Stimulated activated CD4-positive, alpha-beta T cell treated with anti-CD3 and anti-CD28 coated beads, Interleukin-1b, Interleukin-23, amount 100 ng/mL, for 48 hours (primary cell): ENCODE measurements at places on chromosomes 5 and 9.

DNA sequence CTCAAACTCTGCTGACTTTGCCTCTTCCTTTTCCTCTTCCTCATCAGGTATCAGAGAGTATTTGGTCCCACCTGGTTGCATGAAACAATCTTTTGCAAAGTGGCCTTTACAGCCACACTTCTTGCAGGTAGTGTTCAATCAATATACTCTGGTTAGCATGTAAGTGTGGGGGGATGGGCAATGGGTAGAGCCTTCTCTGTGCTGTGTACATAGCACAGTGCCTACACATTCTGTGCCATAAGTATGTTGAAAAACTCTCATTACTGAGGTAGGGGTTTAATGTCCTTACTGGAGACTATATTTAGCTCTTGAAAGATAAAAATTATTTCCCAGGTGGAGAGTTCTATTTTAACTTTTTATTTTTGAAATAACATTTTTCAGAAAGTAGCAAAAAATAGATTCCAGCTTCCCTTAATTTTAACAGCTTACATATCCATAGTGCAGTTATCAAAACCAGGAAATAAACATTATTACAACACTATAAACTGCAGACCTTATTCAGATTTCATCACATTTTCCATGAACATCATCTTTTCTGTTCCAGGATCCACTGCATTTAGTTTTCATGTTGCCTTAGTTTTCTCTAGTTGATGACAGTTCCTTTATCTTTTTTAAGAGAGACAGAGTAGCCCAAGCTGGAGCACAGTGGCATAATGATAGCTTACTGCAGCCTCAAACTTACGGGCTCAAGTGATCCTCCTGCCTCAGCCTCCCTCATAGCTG lies 15.1 kb downstream of the TTC1 start:
- no peak for DNase-seq

DNA sequence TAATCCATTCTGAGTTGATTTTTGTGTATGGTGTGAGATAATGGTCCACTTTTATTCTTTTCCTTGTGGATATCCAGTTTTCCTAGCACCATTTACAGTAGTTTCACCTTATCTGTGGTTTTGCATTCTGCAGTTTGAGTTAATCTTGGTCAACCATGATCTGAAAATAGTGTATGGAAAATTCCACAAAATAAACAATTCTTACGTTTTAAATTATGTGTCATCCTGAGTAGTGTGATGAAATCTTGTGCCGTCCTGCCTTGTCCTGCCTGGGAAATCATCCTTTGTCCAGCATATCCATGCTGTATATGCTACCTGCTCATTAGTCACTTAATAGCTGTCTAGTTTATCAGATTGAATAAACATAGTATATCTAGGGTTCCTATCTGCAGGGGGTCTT lies 42.1 kb downstream of the CDC42SE2 start:
- no peak for DNase-seq

GRCh38 chr9:92895812-92896436 lies 18.1 kb upstream of the ZNF484 start:
- no peak for DNase-seq

DNA sequence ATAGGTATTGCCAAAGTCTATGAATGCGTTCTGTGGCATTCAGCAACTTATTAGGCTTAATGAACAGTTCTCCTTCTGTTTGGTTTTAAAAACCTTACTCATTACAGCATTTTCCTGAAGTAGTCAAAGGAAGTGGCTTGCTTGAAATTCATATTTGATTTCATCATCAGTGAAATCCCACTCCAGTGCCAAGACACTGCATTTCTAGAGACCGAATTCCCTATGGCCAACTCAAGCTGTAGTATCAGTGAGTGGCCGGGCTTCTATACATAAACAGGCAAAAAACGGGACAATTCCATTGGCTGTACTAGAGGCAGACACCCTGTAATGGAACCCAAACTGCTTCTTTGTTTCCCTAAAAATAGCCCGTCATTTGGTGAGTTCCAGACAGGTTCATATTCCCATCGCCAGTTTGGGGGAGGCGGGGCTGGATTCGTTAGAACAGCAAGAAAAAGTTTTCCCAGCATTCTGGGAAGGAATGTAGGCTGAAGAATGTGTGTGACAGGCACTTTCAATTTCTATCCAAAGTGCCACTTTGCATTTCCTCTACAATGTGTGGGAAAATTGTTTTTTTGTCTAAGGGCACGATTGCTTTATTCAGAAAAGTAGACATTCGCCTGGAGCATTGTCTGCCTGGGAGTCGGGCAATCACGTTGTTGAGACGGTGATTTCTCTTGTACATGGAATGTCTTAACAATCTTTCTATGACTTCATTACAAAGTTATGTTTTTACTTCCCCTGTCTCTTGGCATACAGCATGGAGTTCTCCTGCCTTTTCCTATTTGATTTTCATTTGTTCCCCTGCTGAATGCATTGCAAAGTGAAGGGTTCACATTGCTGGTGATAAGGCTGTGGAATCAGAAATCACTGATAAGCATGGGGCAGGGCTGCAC lies 141.8 kb upstream of the MAST4 start:
- no peak for DNase-seq

- no peak for DNase-seq
Measured at GRCh38 chr9:30301271-30301963, 2083.0 kb upstream of the ACO1 start.

DNA sequence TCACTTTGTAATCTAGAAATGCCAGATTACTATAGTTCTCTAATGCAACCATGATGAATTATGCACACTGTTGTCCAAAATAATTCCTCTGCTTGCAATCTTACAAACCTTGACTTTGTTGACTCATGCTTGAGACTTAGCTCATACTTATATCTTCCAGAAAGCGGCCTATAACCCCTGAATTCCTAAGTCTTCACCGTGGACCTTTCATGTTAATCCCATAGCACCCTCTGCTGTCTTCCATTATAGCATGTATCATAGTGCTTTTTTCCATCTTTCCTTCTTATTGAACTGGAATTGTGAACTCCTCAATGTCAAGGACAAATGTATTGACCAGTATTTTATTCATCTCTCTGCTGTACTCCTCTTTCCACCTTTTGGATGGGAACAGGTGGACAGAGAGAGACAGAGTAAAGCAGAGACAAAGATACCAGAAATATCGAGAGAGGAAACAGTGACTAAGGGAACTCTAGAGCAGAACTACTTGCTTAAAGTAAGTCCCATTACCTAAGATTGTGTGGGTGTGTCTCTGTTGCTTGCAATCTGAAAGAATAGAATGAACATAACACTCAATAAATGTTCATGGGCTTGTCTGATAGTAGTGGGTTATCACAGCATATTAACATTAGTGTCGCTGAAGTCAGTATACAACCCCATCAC lies 110.0 kb downstream of the LURAP1L start:
- DNase-seq: no peak

- DNase-seq: no peak
Measured at GRCh38 chr9:96398582-96399324, 15.2 kb upstream of the SLC35D2 start.

- DNase-seq: no peak
Measured at GRCh38 chr9:20844916-20845315, 160.9 kb downstream of the FOCAD start.

DNA sequence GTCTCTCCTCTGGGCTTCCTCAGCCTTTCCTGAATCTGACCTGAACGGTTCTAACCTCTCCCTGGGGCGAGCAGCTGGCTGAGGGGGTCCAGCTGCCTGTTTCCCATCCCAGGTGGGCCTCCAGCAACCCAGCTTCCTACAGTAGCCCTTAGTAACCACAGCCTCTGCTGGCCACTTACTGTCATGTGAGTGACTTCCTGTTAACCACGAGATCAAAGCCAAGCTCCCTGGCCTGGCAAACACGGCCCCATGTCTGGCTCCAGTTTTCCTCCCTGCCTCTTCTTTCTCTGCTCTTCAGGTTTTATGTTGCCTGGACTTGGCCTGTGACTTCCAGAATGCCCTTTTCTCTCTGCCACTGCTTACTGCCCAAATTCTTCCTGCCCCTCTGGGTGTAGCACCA lies 47.2 kb upstream of the DAB2IP start:
- DNase-seq: no peak

DNA sequence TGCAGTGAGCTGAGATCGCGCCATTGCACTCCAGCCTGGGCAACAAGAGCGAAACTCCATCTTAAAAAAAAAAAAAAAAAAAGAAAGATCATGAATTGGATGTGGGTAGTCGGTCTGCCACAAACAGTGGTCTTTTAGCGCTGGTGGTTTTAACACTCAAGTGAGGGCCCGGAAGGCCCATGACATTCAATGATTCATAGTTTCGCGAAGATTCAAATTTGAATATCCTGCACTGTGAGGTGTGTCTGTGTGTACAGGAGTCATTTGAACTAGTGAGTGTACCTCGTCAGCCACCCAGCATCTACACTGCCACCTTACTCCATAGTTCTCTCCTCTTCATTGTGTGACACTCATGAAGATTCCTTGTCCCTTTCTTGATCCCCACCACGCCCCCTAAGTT lies 41.3 kb downstream of the CFAP77 start:
- peak; percentile 26 for DNase-seq

- no peak for DNase-seq
Measured at GRCh38 chr5:143733665-143734455, 78.1 kb upstream of the HMHB1 start.

DNA sequence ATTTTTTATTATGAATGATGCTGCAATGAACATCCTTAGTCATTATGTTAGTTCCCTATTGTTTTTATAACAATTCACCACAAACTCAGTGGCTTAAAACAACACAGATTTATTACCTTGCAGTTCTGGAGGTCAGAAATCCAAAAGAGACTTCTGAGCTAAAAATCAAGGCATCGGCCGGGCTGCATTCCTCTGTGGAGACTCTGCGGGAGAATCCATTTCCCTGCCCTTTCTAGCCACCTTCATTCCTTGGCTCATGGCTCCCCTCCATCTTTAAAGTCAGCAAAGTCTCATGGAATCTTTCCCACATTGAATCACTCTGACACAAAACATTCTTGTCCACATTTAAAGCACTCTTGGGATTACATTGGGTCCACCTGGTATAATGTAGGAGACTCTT lies 38.6 kb downstream of the SNX18 start:
- DNase-seq: no peak

- DNase-seq: no peak
Measured at GRCh38 chr5:133902511-133903118, 65.8 kb downstream of the C5orf15 start.

GRCh38 chr5:90813392-90813791 lies 254.8 kb downstream of the ADGRV1 start:
- no peak for DNase-seq

- DNase-seq: no peak
Measured at GRCh38 chr5:75028090-75028489, 24.3 kb downstream of the GCNT4 start.

GRCh38 chr9:115170358-115171073 lies 52.6 kb upstream of the TNC start:
- DNase-seq: no peak

DNA sequence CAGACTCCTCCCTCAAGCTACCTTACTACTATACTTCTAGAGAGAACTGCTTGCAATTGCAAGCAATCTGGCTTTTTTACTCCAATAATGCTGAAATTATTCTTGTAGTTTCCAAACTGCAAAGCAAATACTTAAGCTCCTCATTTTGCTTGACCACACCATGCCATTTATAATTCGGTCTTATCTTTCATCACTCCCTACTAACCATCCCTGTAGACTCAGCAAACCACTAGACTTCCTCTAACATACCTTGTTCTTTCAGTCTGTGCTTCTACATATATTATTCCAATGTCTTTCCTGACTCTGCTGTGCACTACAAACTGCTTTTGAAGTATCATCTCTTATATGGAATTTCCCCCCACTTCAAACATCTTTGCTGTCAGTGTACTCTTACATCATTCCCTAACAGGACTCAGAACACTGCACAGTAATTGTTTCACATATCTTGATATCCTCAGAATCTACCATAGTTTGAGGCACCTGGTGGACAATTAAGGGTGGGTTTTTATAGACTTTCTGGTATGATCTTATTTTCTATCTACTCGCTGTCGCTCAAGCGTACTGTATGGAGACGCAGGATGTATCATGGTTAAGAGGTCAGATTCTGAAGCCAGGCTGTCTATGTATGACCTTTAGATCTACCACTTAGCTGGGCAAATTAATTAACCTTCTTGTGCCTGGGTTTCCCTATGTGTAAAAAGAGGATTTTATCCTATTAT lies 2.8 kb downstream of the IL6ST start:
- no peak for DNase-seq

DNA sequence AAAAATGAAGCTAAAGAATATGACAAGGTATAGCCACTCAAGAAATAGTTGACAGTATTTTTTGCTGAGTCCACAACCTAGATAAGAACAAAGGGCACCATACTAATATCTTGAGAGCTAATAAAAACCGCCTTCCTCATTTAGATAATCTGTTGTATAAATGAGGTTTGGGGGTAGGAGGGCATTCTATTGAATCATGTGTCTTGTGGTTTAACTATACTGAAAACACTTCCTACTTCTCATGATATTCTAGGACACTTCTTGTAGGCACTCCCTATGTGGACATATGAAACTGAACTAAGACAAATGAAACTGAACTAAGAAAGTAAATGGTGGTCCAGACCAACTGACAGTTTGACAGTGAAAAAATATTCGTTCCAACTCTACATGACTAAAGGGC lies 1268.5 kb upstream of the C9orf72 start:
- no peak for DNase-seq

GRCh38 chr5:113379936-113380806 lies 54.6 kb downstream of the TSSK1B start:
- DNase-seq: no peak

- no peak for DNase-seq
Measured at GRCh38 chr5:1039210-1039548, 30.6 kb downstream of the NKD2 start.

- DNase-seq: no peak
Measured at GRCh38 chr5:14428302-14429081, 153.1 kb upstream of the OTULINL start.

DNA sequence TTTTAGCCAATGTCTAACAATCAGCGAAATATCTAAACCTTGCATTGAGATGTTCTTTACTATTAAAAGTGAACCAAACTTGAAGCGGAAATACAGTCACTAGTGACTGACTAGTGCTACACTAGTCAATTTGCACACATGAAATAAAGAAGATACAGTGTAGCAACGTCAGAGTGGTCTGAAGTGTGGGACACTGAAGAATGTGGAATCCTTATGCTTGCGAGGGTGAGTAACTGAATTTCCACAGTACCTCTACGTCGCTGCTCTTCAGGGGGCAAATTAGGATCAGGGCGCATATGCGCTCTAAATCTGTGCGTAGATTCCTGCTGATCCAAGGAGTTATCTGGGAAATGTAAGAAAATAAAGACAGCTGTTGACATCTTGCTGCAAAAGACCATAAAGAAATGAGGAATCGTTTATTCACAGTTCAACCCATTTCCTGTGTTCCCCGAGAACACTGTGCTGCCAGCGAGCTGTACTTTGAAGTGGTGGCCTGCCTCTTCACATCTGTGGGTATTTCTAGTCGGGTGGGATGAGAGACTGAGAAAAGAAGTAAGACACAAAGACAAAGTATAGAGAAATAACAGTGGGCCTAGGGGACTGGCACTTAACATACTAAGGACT lies 39.8 kb upstream of the FLT4 start:
- DNase-seq: peak; percentile 46

GRCh38 chr5:83475391-83475863 lies 3.9 kb downstream of the VCAN start:
- no peak for DNase-seq
